ENCODE measurements at places on chromosomes 1 and 21. TPM values are rescaled to one million over a fixed set of nuclear protein-coding genes. Genes with fewer than 3 reads are reported as not detected.

NFYC gene
- 39.5 TPM for total RNA-seq

BNIPL gene
- 0.11 TPM for total RNA-seq

PTPN7 gene
- total RNA-seq = not detected

USH2A gene
- not detected for total RNA-seq

SPRR3 gene
- not detected for total RNA-seq

GSTM3 gene
- 24.6 TPM for total RNA-seq

UMODL1 gene
- not detected for total RNA-seq

DSTYK gene
- 6.2 TPM for total RNA-seq

TRABD2B gene
- total RNA-seq = 0.34 TPM

AMIGO1 gene
- total RNA-seq = 1.1 TPM

KRTAP19-3 gene
- total RNA-seq = not detected
